ENCODE measurements at places on chromosomes 7 and 10. TPM values are rescaled to one million over a fixed set of nuclear protein-coding genes. Genes with fewer than 3 reads are reported as not detected.

HOXA11 gene
- not detected for total RNA-seq

GRCh38 chr7:157358041-157358752 is 21.4 kb downstream of the DNAJB6 start:
- H3K27me3 ChIP-seq: no peaks in the 10 kb centered on the region
- peaks cover 65% of the 10 kb centered on the region for H3K4me1 ChIP-seq
- peaks cover 40% of the 10 kb centered on the region for H3K36me3 ChIP-seq
- peak overlapping the region; percentile 83 for H3K27ac ChIP-seq

- no peaks in the 10 kb centered on the region for H3K4me1 ChIP-seq
- no peaks in the 10 kb centered on the region for H3K27me3 ChIP-seq
Observed at GRCh38 chr10:124245191-124245590, 151.8 kb upstream of the CHST15 start.

GRCh38 chr7:101559586-101559985 is 69.5 kb downstream of the MYL10 start:
- H3K36me3 ChIP-seq: no peaks in the 10 kb centered on the region
- H3K4me1 ChIP-seq: peaks cover 3% of the 10 kb centered on the region
- DNase-seq: no peak
- no peak overlapping the region for H3K27ac ChIP-seq
- no peaks in the 10 kb centered on the region for H3K27me3 ChIP-seq
- H3K4me3 ChIP-seq: no peak overlapping the region

GRCh38 chr7:22117222-22117621 is 171.5 kb upstream of the CDCA7L start:
- peak; percentile 54 for DNase-seq
- H3K4me3 ChIP-seq: no peak overlapping the region
- no peaks in the 10 kb centered on the region for H3K36me3 ChIP-seq
- no peak overlapping the region for H3K27ac ChIP-seq

HABP2 gene
- total RNA-seq: not detected

ITGB8 gene
- total RNA-seq: 0.06 TPM

DNA sequence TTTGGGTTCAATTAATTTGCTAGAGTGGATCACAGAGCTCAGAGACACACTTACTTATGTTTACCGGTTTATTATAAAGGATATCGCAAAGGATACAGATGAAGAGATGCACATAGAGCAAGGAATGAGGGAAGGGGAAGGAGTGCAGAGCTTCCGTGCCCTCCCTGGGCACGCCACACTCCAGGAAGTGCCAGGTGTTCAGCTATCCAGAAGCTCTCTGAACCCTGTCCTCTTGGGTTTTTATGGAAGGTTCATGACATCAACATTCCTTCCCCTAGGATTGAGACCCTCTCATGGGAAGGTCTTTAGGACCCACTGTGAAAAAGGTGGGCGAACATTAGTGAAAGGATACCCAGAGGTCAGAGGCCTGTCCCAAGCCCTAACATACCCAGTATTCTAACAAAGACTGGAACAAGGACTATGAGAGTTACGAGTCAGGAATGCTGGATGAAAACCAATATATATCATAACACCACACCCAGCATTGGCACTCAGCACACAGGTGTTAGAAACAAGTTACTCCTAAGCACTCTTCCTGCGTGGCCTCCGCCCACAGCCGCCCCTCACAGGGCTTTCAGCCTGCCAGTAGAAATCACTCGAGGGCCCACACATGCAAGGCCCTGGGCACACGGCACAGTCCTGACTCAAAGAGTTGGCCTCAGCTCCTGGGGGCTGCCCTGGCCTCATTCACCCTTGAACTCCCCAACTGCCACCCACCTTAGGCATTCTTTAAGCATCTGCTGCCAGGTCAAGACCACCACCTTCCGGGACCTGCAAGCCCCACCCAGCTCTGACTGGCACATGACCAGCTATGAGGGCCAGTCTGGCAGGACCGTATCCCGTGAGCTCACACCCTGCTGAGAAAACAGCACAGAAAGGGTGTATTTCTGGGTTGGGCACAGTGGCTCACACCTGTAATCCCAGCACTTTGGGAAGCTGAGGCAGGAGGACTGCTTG is 5.6 kb upstream of the AIFM2 start:
- H3K4me3 ChIP-seq: no peak overlapping the region
- no peaks in the 10 kb centered on the region for H3K27me3 ChIP-seq
- peaks cover 9% of the 10 kb centered on the region for H3K4me1 ChIP-seq
- no peak overlapping the region for H3K27ac ChIP-seq
- DNase-seq: no peak

CPXM2 gene
- not detected for total RNA-seq

- no peak for DNase-seq
- no peak overlapping the region for H3K27ac ChIP-seq
- H3K36me3 ChIP-seq: no peaks in the 10 kb centered on the region
Observed at GRCh38 chr10:22086730-22087401, 83.3 kb upstream of the DNAJC1 start.

STEAP1B gene
- total RNA-seq: 0.37 TPM

- H3K27ac ChIP-seq: no peak overlapping the region
- no peak for DNase-seq
- peaks cover 18% of the 10 kb centered on the region for H3K4me1 ChIP-seq
- peaks cover 4% of the 10 kb centered on the region for H3K27me3 ChIP-seq
- no peak overlapping the region for H3K4me3 ChIP-seq
- H3K36me3 ChIP-seq: peaks cover 4% of the 10 kb centered on the region
Observed at GRCh38 chr10:11602919-11603523, 8.4 kb downstream of the USP6NL start.

OPN1SW gene
- total RNA-seq: not detected

VKORC1L1 gene
- total RNA-seq: 20.3 TPM

GRCh38 chr7:155808549-155809331 is 3.5 kb downstream of the SHH start:
- H3K27me3 ChIP-seq: peaks cover 74% of the 10 kb centered on the region
- H3K4me3 ChIP-seq: no peak overlapping the region
- peak overlapping the region; percentile 32 for H3K27ac ChIP-seq
- H3K4me1 ChIP-seq: peaks cover 18% of the 10 kb centered on the region
- H3K36me3 ChIP-seq: no peaks in the 10 kb centered on the region

- H3K4me1 ChIP-seq: no peaks in the 10 kb centered on the region
- no peak overlapping the region for H3K27ac ChIP-seq
- DNase-seq: no peak
- H3K36me3 ChIP-seq: no peaks in the 10 kb centered on the region
Observed at GRCh38 chr7:37633048-37633447, 50.5 kb upstream of the GPR141 start.

DNA sequence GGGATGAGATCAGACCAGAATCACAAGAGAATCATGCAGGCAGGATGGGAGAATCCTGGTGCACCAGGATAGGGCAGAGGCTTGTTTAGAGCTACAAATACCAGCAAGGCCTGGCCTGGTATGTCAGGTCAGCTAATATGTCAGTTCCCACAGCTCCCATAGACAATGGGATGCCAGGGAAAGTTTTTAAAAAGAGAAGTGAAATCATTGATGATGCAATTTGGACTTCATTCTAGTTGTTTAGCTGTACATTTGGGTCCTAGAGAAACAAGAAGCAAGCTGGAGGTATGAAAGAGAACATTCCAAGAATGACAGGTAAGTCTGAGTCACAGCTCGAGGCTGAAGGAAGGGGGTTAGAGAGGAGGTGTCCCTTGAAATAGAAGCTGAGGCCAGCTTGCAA is 45.2 kb downstream of the GPR141 start:
- no peaks in the 10 kb centered on the region for H3K4me1 ChIP-seq
- H3K27me3 ChIP-seq: peaks cover 32% of the 10 kb centered on the region
- H3K4me3 ChIP-seq: no peak overlapping the region
- no peak overlapping the region for H3K27ac ChIP-seq
- no peak for DNase-seq

DNA sequence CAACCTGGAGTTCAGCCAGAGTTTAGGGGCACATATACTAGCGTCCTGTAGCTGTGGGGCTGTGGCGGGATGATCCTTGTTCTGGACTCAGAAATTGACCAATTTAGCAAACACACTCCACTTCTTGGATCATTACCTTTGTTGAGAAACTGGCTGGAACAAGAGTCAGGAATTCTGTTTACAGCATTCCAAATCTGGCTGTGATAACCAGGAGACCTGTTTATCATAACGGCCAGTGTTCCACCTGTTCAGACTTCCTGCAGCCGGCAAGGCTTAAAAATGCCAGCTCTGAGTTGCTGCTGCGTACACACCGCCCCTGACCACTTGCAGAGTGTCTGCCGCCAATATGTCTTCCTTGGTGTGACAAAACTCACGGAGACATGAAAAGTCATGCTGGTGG is 64.8 kb downstream of the ARMC3 start:
- H3K27ac ChIP-seq: no peak overlapping the region
- H3K27me3 ChIP-seq: peaks cover 36% of the 10 kb centered on the region
- peaks cover 18% of the 10 kb centered on the region for H3K4me1 ChIP-seq
- no peaks in the 10 kb centered on the region for H3K36me3 ChIP-seq

- H3K4me3 ChIP-seq: no peak overlapping the region
- no peaks in the 10 kb centered on the region for H3K4me1 ChIP-seq
- H3K36me3 ChIP-seq: no peaks in the 10 kb centered on the region
- no peak for DNase-seq
Observed at GRCh38 chr7:49845626-49846025, 72.2 kb downstream of the VWC2 start.

MSMB gene
- total RNA-seq: not detected

DNA sequence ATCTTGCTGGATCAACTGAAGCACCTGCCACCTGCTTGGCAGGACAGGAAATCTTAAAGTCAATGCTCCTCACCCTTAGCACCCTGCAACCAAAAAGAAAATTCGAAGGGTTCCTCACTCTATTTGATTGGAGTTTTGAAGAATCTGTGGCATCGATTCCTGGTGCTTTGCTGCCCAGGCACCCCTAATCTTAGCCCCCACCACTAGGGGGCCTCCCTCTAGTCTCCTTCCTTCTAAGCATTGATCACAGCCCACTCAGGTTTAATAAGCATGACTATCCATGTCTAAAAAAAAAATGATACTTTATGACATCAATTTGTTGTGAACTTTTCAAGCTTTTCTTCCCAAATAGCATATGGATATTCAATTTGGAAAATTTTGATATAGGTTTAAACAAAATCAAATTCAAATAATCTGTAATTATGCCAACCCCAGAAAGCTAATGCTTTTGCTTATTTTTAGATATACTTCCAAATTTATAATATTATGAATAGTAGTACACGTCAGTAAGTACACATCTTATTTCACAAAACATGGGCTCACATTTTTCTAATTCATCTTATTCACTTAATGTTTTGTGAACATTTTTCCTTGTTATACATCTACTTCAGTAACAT is 45.3 kb downstream of the NRG3 start:
- no peak for DNase-seq
- H3K4me1 ChIP-seq: no peaks in the 10 kb centered on the region
- H3K27ac ChIP-seq: no peak overlapping the region
- H3K4me3 ChIP-seq: no peak overlapping the region
- H3K27me3 ChIP-seq: no peaks in the 10 kb centered on the region

DNA sequence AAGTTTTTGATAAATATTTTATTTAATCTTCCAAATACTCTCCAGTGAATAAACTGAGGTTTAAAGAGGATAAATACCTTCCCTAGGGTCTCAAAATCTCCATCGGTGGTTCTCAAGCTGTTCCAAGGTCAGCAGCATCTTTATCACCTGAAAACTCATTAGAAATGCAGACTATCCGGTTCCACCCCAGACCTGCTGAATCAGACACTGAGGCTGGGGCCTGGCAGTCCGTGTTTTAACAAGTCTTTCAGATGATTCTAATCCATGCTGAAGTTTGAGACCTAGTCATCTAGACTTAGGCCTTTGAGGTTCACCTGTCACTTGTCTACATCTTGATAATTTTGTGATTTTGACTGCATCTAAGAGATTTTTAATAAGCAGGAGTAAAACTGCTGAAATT is 37.5 kb downstream of the PLEKHA8 start:
- no peak overlapping the region for H3K27ac ChIP-seq
- H3K27me3 ChIP-seq: no peaks in the 10 kb centered on the region
- no peaks in the 10 kb centered on the region for H3K36me3 ChIP-seq
- H3K4me1 ChIP-seq: peaks cover 5% of the 10 kb centered on the region
- no peak for DNase-seq

DNA sequence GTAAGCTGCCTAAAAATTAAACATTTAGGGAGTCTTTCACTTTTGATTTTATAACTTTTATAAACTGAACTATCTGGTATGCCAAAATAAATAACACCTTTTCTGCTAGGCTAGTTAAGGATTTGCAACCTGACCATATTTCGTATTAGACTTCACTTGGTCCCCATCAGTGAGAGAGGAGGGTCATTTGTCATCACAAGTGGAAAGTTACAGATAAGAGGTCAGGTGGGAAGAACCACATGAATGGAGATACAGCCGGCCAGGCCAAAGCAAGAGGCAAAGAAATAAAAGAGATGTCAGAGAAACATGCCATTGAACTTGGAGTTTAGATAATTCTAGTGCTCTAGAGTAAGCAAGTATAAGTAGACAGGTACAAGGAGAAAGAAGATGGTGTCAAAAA is 44.5 kb upstream of the STMP1 start:
- no peak for DNase-seq
- H3K36me3 ChIP-seq: peaks cover 31% of the 10 kb centered on the region
- no peak overlapping the region for H3K4me3 ChIP-seq
- H3K4me1 ChIP-seq: no peaks in the 10 kb centered on the region
- H3K27ac ChIP-seq: no peak overlapping the region

DNA sequence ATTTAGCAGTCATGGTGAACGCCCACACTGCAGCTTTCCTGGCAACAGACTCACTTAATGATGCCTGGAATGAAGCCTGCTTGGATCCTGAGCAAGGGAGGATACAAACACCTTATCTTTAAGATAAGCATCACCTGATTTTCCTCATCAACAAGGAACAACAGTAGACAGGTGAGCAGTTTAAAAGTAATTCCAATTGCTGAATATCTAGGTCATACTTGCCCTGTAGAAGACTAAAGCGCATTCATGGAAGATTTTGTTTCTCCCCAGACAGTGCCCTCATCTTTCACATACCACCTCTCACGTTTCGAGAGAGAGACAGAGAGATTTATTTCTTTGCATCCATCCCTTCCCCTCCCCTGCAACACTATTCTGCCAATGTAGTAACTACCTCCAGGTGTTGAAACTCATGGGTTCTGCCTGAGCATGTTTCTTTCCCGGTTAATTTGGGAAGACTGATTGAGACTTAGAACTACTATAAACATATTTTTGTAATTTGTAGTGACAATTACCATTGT is 660.7 kb downstream of the PARD3 start:
- no peaks in the 10 kb centered on the region for H3K36me3 ChIP-seq
- no peak overlapping the region for H3K4me3 ChIP-seq
- no peaks in the 10 kb centered on the region for H3K27me3 ChIP-seq
- H3K4me1 ChIP-seq: no peaks in the 10 kb centered on the region

GRCh38 chr7:135775230-135775629 is 26.6 kb upstream of the FAM180A start:
- no peak overlapping the region for H3K4me3 ChIP-seq
- peaks cover 20% of the 10 kb centered on the region for H3K27me3 ChIP-seq
- no peaks in the 10 kb centered on the region for H3K4me1 ChIP-seq
- DNase-seq: no peak

GRCh38 chr7:27176524-27176845 is 2.4 kb upstream of the HOXA10 start:
- DNase-seq: no peak
- H3K27ac ChIP-seq: no peak overlapping the region
- H3K4me3 ChIP-seq: no peak overlapping the region
- peaks cover 9% of the 10 kb centered on the region for H3K4me1 ChIP-seq
- peaks cover 75% of the 10 kb centered on the region for H3K27me3 ChIP-seq

MALRD1 gene
- total RNA-seq: not detected

SLC26A3 gene
- total RNA-seq: not detected

GRCh38 chr7:111499027-111499426 is 63.3 kb downstream of the IMMP2L start:
- DNase-seq: no peak
- H3K4me1 ChIP-seq: no peaks in the 10 kb centered on the region
- H3K27ac ChIP-seq: no peak overlapping the region
- H3K4me3 ChIP-seq: no peak overlapping the region
- H3K36me3 ChIP-seq: no peaks in the 10 kb centered on the region
- no peaks in the 10 kb centered on the region for H3K27me3 ChIP-seq
